ENCODE measurements at places on chromosomes 6 and 20.

DNA sequence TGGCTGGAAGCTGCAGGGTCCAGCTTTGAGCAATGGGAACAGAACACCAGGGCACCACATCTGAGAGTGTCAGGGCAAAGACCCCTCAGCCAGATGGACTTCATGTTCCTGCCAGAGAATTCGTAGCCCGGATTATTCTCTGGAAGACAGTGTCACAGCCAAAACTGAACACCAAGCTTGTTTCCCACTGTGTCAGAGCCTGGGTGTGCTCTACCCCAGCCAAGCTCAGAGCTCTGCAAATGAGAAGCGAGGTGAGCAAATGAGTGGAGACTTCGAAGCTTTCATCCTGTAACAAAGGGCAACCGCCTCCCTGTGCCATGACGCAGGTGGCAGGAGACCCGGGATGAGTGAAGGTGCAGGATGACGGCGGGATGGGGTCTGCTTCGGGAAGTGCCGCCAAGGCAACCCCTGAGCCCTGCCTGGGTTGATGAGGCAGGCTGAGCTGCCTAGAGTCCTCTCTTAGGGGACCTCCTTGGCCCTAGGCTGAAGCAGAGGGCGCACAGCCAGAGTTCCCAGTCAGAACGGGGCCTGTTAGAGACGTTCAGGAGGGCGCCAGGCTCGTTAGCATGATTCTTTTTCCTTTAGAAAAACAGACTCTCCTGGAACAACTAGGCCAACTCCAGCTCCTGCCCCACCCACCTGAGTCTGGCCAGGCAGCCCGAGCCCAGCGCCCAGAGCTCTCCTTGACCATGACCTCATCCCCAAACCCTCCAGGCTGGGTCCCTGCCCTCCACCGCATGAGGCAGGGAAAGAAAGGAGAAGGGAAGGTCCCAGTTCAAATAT, 187.7 kb downstream of the SOD2 start:
- no peaks in the 10 kb centered on the region for H3K27me3 ChIP-seq

DNA sequence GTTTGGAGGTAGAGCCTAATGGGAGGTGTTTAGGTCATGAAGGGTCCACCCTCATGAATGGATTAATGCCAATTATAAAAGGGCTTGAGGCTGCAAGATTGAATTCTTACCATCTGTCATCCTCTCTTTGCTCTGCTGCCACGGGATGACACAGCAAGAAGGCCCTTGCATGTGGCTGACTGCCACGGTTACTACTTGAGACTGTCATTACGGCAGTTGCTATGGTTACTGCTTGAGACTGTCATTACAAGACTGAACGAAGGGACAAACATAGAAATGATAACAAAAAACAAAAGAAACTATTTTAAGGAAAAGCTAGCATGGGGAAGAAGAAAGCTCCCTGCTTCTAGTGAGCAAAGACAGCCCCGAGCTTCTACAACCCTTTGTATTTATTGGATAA, 715.0 kb downstream of the TFAP2A start:
- H3K4me3 ChIP-seq: no peak overlapping the region
- H3K4me1 ChIP-seq: no peaks in the 10 kb centered on the region
- no peaks in the 10 kb centered on the region for H3K36me3 ChIP-seq
- H3K27me3 ChIP-seq: no peaks in the 10 kb centered on the region
- H3K27ac ChIP-seq: no peak overlapping the region

- no peaks in the 10 kb centered on the region for H3K36me3 ChIP-seq
- no peaks in the 10 kb centered on the region for H3K4me1 ChIP-seq
- no peak for DNase-seq
- no peaks in the 10 kb centered on the region for H3K27me3 ChIP-seq
- no peak overlapping the region for H3K4me3 ChIP-seq
- peak overlapping the region; percentile 91 for H3K27ac ChIP-seq
Measured at GRCh38 chr6:11233673-11234573, 1.5 kb upstream of the NEDD9 start.

- no peak overlapping the region for H3K4me3 ChIP-seq
- no peak overlapping the region for H3K27ac ChIP-seq
- DNase-seq: no peak
- H3K4me1 ChIP-seq: no peaks in the 10 kb centered on the region
- no peaks in the 10 kb centered on the region for H3K27me3 ChIP-seq
- H3K36me3 ChIP-seq: no peaks in the 10 kb centered on the region
Measured at GRCh38 chr6:21278375-21278745, 315.2 kb upstream of the SOX4 start.

DNA sequence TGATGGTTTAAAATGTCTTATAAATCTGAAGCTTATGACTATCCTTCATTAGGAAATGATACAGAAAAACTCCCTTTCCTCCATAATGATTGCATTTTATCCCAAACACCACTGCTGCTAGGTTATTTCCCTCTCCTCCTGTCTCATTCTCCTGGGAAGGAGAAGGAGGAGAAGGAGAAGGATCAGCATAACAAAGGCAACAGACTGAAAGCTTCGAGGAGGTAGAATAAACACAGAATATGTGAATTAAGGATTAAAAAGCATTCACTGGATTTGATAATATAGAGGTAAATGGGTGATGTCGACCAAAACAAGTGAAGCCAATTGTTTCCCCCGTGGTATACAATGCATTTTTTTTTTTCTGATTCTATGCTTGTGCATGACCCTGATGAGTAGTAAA, 82.0 kb downstream of the WASF1 start:
- H3K27me3 ChIP-seq: no peaks in the 10 kb centered on the region
- H3K36me3 ChIP-seq: no peaks in the 10 kb centered on the region
- no peak overlapping the region for H3K4me3 ChIP-seq

GRCh38 chr6:28865401-28866204, 58.2 kb downstream of the TRIM27 start:
- H3K27ac ChIP-seq: no peak overlapping the region
- peak; percentile 10 for DNase-seq
- H3K4me3 ChIP-seq: peak overlapping the region; percentile 62
- H3K27me3 ChIP-seq: no peaks in the 10 kb centered on the region
- H3K4me1 ChIP-seq: no peaks in the 10 kb centered on the region

Data from pancreas (tissue), 10 donors.